ENCODE measurements at places on chromosomes 7 and 10. TPM values are rescaled to one million over a fixed set of nuclear protein-coding genes. Genes with fewer than 3 reads are reported as not detected.

ITGB8 gene
- 10.9 TPM for polyA plus RNA-seq

INA gene
- polyA plus RNA-seq: 3.4 TPM

USP6NL gene
- polyA plus RNA-seq: 9.1 TPM

RAPGEF5 gene
- polyA plus RNA-seq: 2.1 TPM

SH2B2 gene
- polyA plus RNA-seq: 0.59 TPM

KIAA1549 gene
- 1.1 TPM for polyA plus RNA-seq

ASB10 gene
- not detected for polyA plus RNA-seq

ITIH5 gene
- polyA plus RNA-seq: 0.10 TPM

NDUFA5 gene
- polyA plus RNA-seq: 13.8 TPM

PILRB gene
- polyA plus RNA-seq: 16.5 TPM

IL2RA gene
- polyA plus RNA-seq: not detected

NKX2-3 gene
- not detected for polyA plus RNA-seq

NSMCE4A gene
- polyA plus RNA-seq: 52.0 TPM

GPC2 gene
- polyA plus RNA-seq: 0.55 TPM

HMX3 gene
- not detected for polyA plus RNA-seq

VWDE gene
- polyA plus RNA-seq: 0.01 TPM

CAMK1D gene
- polyA plus RNA-seq: 0.97 TPM

SLC16A9 gene
- 2.8 TPM for polyA plus RNA-seq

CADPS2 gene
- 0.37 TPM for polyA plus RNA-seq

CYP3A7 gene
- polyA plus RNA-seq: not detected

NUPR2 gene
- not detected for polyA plus RNA-seq

TMEM176B gene
- polyA plus RNA-seq: not detected

STAG3 gene
- 0.10 TPM for polyA plus RNA-seq

GPRIN2 gene
- polyA plus RNA-seq: 0.42 TPM

WDR91 gene
- polyA plus RNA-seq: 19.1 TPM

CPA2 gene
- 0.41 TPM for polyA plus RNA-seq

FEZF1 gene
- polyA plus RNA-seq: not detected

Data from keratinocyte (primary cell).